Esophagus squamous epithelium (tissue), 5 donors: ENCODE measurements at places on chromosomes 3 and 15. TPM values are rescaled to one million over a fixed set of nuclear protein-coding genes. Genes with fewer than 3 reads are reported as not detected.

DNA sequence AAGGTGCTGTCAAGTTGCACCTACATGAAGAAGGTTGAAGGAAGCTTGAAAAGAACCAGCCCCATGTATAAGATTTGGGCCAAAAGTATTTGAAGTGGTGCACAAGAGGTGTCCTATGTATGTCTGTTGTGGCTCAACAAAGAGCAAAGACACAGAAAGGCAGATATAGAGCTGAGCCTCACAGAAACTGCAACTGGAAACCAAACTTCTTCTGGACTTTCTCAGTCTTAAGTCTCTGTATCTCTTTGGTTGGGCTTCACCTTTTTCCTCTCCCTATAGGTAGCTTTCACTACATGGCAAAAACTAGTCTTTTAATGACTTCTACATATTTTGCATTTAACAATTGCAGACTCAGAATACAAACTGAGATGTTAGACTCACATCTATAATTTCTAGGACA, 8.8 kb upstream of the CMC1 start:
- H3K36me3 ChIP-seq, result no peaks in the 10 kb centered on the region
- no peak overlapping the region for H3K27ac ChIP-seq
- H3K27me3 ChIP-seq, result no peaks in the 10 kb centered on the region
- H3K4me3 ChIP-seq, result no peak overlapping the region
- no peaks in the 10 kb centered on the region for H3K4me1 ChIP-seq

- H3K27ac ChIP-seq, result no peak overlapping the region
- H3K36me3 ChIP-seq, result peaks cover 98% of the 10 kb centered on the region
- no peak for DNase-seq
- H3K4me1 ChIP-seq, result no peaks in the 10 kb centered on the region
- no peaks in the 10 kb centered on the region for H3K27me3 ChIP-seq
- no peak overlapping the region for H3K4me3 ChIP-seq
Observed at GRCh38 chr15:71844916-71845315, 34.6 kb downstream of the NR2E3 start.

- peak overlapping the region; percentile 79 for H3K27ac ChIP-seq
- no peak overlapping the region for H3K4me3 ChIP-seq
- no peaks in the 10 kb centered on the region for H3K4me1 ChIP-seq
- peaks cover 60% of the 10 kb centered on the region for H3K36me3 ChIP-seq
Observed at GRCh38 chr3:52845157-52845556, 10.3 kb upstream of the MUSTN1 start.

- H3K36me3 ChIP-seq, result peaks cover 11% of the 10 kb centered on the region
- no peak for DNase-seq
- no peak overlapping the region for H3K4me3 ChIP-seq
- peak overlapping the region; percentile 78 for H3K27ac ChIP-seq
Observed at GRCh38 chr3:69231929-69232440, 109.6 kb upstream of the LMOD3 start.

DNA sequence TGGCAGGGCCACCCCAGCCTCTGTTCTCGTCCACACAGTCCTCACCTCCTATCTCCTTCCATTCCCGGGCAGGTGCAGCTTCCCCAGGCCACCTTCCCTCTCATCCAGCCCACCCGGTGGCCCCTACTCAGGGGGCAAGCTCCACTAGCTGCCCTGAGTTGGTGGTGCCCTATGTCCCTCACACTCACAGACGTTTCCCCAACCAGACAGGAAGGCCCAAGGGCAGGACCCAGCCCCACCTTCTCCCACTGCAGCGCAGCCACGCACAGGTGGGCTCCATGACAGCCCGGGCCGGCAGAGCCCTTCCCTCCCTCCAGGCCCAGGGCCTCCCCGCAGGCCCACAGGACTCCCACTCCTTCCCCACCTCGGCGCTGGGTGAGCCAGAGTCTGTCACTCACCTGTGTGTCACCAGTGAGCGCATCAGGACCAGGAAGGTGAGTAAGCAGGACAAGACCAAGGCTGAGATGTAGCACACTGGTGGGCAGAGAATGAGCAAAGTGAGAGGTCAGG, 11.1 kb downstream of the ISLR start:
- no peak for DNase-seq
- H3K4me1 ChIP-seq, result peaks cover 34% of the 10 kb centered on the region
- no peak overlapping the region for H3K27ac ChIP-seq
- no peaks in the 10 kb centered on the region for H3K27me3 ChIP-seq
- no peak overlapping the region for H3K4me3 ChIP-seq
- no peaks in the 10 kb centered on the region for H3K36me3 ChIP-seq

- H3K4me1 ChIP-seq, result no peaks in the 10 kb centered on the region
- no peaks in the 10 kb centered on the region for H3K27me3 ChIP-seq
- no peak overlapping the region for H3K4me3 ChIP-seq
- H3K36me3 ChIP-seq, result peaks cover 6% of the 10 kb centered on the region
- H3K27ac ChIP-seq, result no peak overlapping the region
Observed at GRCh38 chr3:23481011-23481615, 278.0 kb downstream of the UBE2E2 start.

DNA sequence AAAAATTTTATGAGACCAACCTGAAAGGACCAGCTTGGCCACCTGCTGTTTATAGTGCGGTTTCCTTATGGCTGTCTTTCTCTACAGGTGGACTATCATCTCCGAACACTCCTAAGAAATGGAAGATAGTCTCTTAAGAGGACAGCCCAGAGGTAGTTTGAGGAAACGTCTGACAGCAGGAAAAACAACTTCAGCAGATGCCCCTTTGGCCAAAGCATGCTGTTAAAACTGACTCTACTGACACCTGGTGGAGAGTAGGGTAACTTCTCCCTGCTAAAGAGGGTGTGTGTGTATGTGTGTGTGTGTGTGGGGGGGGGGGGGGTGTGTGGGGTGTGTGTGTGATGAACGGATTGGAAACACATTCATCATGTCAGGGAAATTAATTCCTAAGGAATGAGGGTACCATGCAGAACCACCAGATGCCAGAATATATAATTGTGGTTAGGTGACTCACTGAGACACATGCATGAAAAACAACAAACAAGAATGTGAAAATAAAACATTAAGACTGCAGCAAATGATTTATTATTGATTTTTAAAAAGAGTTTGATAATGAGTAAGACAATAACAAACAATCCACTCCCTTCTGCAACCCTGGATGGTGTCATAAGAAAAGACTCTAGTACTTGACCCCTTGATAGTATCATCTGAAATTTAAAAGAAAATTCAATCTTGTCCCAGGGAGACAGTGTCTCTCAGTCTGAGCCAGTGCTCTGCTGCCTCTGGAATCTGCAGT, 256.5 kb downstream of the THRB start:
- H3K4me1 ChIP-seq, result peaks cover 24% of the 10 kb centered on the region
- H3K27me3 ChIP-seq, result no peaks in the 10 kb centered on the region
- no peaks in the 10 kb centered on the region for H3K36me3 ChIP-seq
- no peak for DNase-seq

GRCh38 chr15:100154338-100154737, 187.4 kb downstream of the ADAMTS17 start:
- H3K27me3 ChIP-seq, result no peaks in the 10 kb centered on the region
- no peak for DNase-seq
- peaks cover 20% of the 10 kb centered on the region for H3K36me3 ChIP-seq

DNA sequence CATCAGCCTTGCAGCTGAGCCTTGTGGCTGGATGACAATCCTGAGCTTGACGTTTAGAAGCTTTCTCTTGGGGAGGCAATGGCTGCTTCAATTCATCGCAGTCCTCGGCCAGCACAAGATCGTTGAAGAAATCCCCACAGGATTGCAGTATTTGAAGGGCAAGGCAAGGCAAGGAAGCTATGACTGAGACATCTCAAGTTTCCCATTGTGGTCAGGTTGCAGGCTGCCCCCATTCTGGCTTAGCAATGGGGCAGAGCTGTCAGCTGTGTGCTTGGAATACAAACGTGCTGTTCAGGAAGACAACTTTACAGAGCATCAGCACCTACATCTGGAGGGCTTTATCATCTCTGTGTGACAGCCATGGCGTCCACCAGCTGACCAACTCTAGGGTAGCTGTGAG, 275.9 kb upstream of the TBL1XR1 start:
- H3K27me3 ChIP-seq, result no peaks in the 10 kb centered on the region
- no peaks in the 10 kb centered on the region for H3K36me3 ChIP-seq
- no peak overlapping the region for H3K4me3 ChIP-seq
- H3K4me1 ChIP-seq, result peaks cover 5% of the 10 kb centered on the region
- no peak overlapping the region for H3K27ac ChIP-seq
- DNase-seq, result no peak

DNA sequence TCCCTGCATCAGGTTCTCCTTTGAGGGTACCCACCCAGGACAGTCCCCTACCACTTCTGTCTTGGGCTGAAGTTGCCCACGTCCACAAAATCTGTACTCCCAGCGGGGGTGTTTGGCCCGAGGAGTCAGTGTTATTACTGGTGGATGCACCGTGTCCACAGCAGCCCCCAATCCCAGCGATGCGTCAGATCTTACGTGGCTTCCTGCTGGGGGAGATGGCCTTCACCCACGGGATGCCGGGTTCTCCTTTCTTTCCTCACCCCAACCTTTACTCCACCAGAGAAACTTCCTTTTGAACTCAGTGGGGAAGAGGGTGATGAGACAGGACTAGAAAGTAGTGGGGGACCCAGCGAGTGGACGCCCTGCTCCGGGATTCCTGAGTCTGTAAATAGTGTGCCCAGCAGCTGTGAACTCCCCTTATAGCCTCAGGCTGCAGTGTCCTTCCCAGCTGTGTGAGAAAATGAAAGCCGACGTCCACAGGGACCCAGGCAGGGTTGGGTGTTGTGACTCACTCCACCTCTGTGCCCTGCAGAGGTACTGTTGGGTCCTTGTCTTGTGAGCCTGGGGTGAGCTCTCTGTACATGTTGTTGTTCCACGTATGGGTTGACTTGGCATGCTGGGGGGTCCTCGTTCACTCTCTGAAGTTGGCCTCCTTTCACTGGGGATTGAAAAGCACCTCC, 31.5 kb downstream of the CRTAP start:
- no peak overlapping the region for H3K4me3 ChIP-seq
- H3K36me3 ChIP-seq, result peaks cover 10% of the 10 kb centered on the region
- DNase-seq, result no peak

GRCh38 chr15:94917068-94917467, 685.7 kb downstream of the MCTP2 start:
- H3K4me1 ChIP-seq, result no peaks in the 10 kb centered on the region
- no peaks in the 10 kb centered on the region for H3K36me3 ChIP-seq
- DNase-seq, result no peak
- H3K27ac ChIP-seq, result no peak overlapping the region
- H3K4me3 ChIP-seq, result no peak overlapping the region
- no peaks in the 10 kb centered on the region for H3K27me3 ChIP-seq

- H3K36me3 ChIP-seq, result no peaks in the 10 kb centered on the region
- H3K27me3 ChIP-seq, result no peaks in the 10 kb centered on the region
- no peak overlapping the region for H3K4me3 ChIP-seq
- no peak for DNase-seq
- H3K27ac ChIP-seq, result no peak overlapping the region
Observed at GRCh38 chr15:89015412-89016097, 72.7 kb upstream of the ABHD2 start.

- no peaks in the 10 kb centered on the region for H3K27me3 ChIP-seq
- no peak overlapping the region for H3K4me3 ChIP-seq
- no peak overlapping the region for H3K27ac ChIP-seq
- H3K4me1 ChIP-seq, result no peaks in the 10 kb centered on the region
- DNase-seq, result no peak
- H3K36me3 ChIP-seq, result no peaks in the 10 kb centered on the region
Observed at GRCh38 chr15:51692154-51692553, 10.9 kb downstream of the SCG3 start.

DNA sequence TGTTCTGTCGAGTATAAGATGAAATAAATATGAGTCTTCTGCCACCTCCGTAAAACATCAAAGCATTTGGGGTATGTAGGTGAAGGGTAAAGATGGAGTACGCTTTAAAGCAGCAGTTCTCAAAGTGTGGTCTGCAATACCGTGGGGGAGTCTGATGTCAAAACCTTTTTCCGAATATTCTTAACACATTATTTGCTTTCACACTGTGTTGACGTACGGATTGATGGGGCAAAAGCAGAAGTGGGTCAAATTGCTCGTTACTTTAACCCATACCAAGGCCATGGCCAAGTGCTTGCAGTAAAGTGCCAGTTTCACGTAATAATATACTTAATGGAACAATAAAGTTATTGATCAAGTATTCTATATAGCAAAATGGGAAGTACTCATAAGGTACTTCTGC, 36.3 kb downstream of the PAK2 start:
- H3K27ac ChIP-seq, result no peak overlapping the region
- H3K27me3 ChIP-seq, result no peaks in the 10 kb centered on the region
- DNase-seq, result no peak
- H3K4me3 ChIP-seq, result no peak overlapping the region
- no peaks in the 10 kb centered on the region for H3K36me3 ChIP-seq

GRCh38 chr15:73936588-73937290, 10.5 kb downstream of the LOXL1 start:
- no peak overlapping the region for H3K4me3 ChIP-seq
- no peaks in the 10 kb centered on the region for H3K36me3 ChIP-seq
- H3K27ac ChIP-seq, result peak overlapping the region; percentile 1
- H3K4me1 ChIP-seq, result peaks cover 46% of the 10 kb centered on the region
- DNase-seq, result no peak

DNA sequence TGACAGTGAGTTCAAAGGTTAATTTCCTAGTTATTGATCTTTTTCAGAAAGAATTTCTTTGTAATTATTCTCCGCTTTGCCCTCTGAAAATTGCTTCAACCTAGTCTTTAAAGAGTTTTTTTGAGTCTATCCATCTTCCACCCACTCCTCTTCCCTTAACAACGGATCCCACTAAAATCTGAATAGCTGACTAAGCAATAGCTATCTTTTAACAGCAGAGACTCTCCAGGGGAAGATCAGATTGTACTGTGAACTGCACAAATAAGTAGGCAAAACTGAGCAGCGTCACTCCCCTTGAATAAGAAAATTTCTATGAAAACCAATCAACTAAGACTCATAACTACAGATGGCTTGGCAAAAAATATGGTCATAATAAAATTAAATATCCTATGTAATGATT, 127.9 kb downstream of the TUSC7 start:
- H3K4me1 ChIP-seq, result no peaks in the 10 kb centered on the region
- no peak overlapping the region for H3K27ac ChIP-seq
- H3K27me3 ChIP-seq, result no peaks in the 10 kb centered on the region
- no peak for DNase-seq
- H3K36me3 ChIP-seq, result no peaks in the 10 kb centered on the region

DNA sequence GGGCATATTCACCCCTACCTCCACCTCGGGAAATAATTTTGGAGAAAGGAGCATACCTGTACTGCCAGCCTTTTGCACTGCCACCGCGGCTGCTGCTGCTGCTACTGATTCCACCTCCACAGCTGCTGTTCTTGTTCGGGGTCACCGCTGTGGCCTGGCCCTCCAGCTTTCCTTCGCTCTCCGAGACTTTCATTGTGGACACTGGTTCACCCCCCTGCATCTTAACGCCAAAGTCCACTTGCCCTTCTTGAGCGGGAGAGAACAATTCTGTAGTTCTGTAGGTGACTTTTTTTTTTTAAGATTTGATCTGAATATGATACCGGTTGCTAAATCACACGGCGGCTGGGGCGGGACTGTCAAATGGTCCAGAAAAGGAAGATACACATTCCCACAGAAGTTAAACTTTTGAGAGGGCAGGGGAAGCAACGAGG, 701 bp downstream of the OSBPL11 start:
- H3K4me1 ChIP-seq, result peaks cover 61% of the 10 kb centered on the region
- no peaks in the 10 kb centered on the region for H3K27me3 ChIP-seq
- DNase-seq, result no peak
- peak overlapping the region; percentile 79 for H3K4me3 ChIP-seq
- no peaks in the 10 kb centered on the region for H3K36me3 ChIP-seq
- peak overlapping the region; percentile 94 for H3K27ac ChIP-seq

GRCh38 chr3:158097593-158098308, 8.5 kb downstream of the SHOX2 start:
- peaks cover 60% of the 10 kb centered on the region for H3K27me3 ChIP-seq
- DNase-seq, result no peak
- no peaks in the 10 kb centered on the region for H3K36me3 ChIP-seq
- H3K27ac ChIP-seq, result no peak overlapping the region

SLC9C1 gene
- not detected for total RNA-seq

STRIT1 gene
- total RNA-seq, result not detected

SLC2A2 gene
- total RNA-seq, result not detected

ASB14 gene
- total RNA-seq, result not detected
